ENCODE measurements at places on chromosomes 1 and 21.
A peak's percentile ranks its signal among the peaks of the same experiment; 100 is the strongest.

DNA sequence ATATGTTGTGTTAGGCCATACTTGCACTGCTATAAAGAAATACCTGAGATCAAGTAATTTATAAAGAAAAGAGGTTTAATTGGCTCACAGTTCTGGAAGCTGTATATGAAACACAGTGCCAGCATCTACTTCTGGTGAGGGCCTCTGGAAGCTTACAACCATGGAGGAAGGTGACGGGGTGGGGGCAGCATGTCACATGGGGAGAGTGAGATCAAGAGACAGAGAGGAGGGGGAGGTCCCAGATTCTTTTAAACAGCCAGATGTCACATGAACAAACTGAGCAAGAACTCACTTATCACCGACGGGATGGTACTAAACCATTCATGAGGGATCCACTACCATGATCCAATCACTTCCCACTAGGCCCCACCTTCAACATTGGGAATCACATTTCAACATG is 42.6 kb downstream of the TESK2 start:
- DNase-seq: no peak

DNA sequence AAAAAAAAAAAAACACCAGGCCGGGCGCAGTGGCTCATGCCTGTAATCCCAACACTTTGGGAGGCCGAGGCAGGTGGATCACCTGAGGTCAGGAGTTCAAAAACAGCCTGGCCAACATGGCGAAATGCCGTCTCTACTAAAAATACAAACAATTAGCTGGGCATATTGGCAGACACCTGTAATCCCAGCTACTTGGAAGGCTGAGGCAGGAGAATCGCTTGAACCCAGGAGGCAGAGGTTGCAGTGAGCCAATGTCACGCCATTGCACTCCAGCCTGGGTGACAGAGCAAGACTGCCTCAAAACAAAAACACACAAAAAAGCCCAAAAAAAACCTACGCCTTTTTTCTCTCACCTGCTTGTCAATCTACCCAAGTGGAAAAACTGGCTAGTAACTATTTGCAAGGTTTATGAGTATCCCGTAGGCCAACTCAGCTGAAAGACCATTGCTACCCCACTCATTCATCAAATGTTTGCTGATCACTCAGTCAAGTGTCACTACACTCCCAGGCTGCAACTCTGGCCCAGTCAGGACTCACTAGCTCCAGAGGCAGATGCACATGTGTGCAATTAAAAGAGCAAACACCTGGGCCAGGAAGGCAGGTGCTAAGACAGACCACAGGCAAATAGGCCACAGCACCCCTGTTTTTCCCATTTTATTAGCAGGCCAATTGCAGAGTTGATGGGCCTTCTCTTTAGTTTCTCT is 2.0 kb downstream of the CSRP1 start:
- DNase-seq: no peak

- DNase-seq: peak; percentile 47
Measured at GRCh38 chr1:155052439-155053395, 1.6 kb downstream of the ADAM15 start.

DNA sequence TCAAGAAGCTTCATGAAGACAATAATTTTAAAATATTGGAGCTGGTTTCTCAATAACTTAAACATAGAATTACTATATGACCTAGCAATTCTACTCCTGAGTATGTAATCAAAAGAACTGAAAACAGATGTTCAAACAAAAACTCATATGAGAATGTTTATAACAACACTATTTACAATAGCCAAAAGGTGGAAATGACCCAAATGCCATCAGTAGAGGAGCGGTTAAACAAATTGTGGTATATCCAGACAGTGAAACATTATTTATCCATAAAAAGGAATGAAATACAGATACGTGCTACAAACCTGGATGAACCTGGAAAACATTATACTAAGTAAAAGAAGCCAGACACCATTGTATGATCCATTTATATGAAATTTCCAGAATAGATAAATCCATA is 62.8 kb upstream of the UBE2U start:
- no peak for DNase-seq

DNA sequence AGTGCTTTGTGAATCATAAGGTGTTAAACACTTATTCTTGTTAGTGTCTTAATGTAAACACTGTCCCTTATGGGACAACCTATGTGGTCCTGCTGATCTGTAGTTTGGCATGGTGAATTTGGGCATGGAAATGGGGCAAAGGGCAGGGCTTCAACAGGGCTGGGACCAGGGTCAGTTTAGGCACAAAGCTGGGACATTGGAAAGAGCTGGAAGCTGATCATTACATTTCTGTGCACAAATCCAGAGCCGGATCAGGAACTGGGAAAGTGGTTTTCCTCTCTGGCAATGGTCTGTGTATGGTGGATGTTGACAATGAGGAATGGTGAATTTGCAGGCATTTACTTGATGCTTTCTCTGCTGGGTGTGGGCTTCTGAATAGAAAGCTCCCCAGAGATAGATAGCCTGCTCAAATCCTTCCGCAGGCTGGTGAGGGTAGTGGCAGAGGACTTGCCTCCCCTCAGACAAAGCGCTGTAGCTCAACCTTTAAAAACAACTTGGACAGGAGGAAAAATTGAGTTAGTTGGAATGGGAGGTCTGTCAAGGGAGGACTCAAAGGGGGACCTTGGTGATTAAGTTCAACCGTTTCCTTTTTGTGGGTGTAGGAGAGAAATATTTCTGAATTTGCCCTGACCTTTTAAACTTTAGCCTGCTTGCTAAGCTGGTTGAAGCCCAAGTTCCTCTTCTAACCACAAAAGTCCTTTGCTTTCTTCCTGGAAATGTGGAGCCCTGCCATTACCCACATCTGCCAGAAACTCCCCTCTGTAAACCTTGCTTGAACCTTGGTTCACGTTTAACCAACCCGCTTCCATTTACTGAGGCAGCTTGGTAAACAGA is 35.3 kb downstream of the HLX start:
- DNase-seq: peak; percentile 88
